ENCODE measurements at places on chromosomes 16 and 17. TPM values are rescaled to one million over a fixed set of nuclear protein-coding genes. Genes with fewer than 3 reads are reported as not detected.

Gene ATP2A1
- 0.87 TPM for total RNA-seq

Gene ZG16
- not detected for total RNA-seq

Gene LGALS9B
- not detected for total RNA-seq

Gene DPEP3
- total RNA-seq: not detected

Gene SMTNL2
- total RNA-seq: not detected

Gene CHST6
- total RNA-seq: 0.91 TPM

Gene HIC1
- 2.0 TPM for total RNA-seq

Gene MEIOB
- total RNA-seq: not detected
